Activated gamma-delta T cell treated with Interleukin-2 at 50 U/mL for 16 hours (primary cell): ENCODE measurements at places on chromosomes 1 and 21.
A peak's percentile ranks its signal among the peaks of the same experiment; 100 is the strongest.

- no peak for DNase-seq
Measured at GRCh38 chr1:45026446-45026845, 14.4 kb downstream of the UROD start.

GRCh38 chr1:2073382-2074230 is 23.4 kb downstream of the PRKCZ start:
- no peak for DNase-seq

- no peak for DNase-seq
Measured at GRCh38 chr1:36351227-36351977, 28.0 kb upstream of the EVA1B start.

- no peak for DNase-seq
Measured at GRCh38 chr1:242004751-242005495, 6.0 kb upstream of the MAP1LC3C start.

- no peak for DNase-seq
Measured at GRCh38 chr1:12677565-12677964, 33.7 kb downstream of the AADACL4 start.

GRCh38 chr1:173062150-173062938 is 11.6 kb upstream of the TNFSF18 start:
- DNase-seq, result no peak

DNA sequence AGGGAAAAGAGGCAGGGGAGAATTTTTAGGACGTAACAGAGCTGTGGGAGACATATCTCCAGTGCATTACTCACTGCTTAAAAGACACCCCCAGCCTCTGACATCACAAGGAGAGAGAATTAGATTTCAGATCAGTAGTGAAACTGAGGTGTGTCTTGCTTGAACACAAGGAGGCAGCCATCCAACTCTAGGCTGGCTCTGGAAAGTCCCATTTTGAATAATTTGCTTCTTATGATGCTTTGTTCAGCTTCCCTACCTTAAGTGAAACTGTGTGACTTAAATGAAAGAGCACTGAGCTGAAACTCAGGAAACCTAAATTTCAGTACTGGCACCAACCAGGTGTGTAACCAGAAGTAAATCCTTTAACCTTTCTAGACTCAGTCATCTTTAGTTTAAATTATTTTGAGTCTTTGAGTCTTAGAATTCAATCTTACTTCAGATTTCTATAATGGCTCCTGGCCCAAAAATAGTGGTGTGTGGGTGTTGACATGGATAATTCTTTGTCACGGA is 251.6 kb upstream of the SGIP1 start:
- DNase-seq, result peak; percentile 16

GRCh38 chr21:42616941-42617340 is 36.5 kb upstream of the PDE9A start:
- no peak for DNase-seq

DNA sequence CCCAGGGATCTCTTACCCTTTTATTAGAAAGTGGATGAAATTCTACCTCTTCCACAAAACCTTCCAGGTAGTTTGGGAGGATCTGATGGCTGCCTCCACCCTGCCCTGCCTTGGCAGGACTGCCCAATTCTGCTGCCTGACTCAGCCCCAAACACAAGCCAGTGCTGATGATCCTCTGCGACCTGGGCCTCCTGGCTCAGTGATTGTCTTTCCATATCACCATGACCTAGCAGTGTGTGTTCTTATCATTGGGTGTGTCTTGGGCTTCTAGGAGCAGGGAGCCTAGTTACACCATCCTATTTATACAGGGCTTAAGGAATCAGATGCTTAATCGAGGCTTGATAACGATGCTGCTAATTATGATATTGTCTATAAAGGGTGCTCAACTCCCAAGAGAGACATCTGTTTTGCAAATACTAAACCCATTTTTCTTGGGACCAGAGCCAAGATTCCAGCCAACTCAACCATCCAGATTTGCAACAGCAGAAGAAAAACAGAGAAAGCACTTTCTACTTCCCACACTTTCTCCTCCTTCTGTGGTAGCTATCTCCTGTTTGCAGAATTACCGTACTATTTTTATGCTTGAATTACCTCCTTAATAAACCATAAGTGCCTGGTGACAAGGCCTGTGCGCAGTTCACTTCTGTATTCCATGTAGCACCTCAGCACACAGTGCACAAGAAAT is 36.5 kb upstream of the KIF21B start:
- DNase-seq, result no peak

DNA sequence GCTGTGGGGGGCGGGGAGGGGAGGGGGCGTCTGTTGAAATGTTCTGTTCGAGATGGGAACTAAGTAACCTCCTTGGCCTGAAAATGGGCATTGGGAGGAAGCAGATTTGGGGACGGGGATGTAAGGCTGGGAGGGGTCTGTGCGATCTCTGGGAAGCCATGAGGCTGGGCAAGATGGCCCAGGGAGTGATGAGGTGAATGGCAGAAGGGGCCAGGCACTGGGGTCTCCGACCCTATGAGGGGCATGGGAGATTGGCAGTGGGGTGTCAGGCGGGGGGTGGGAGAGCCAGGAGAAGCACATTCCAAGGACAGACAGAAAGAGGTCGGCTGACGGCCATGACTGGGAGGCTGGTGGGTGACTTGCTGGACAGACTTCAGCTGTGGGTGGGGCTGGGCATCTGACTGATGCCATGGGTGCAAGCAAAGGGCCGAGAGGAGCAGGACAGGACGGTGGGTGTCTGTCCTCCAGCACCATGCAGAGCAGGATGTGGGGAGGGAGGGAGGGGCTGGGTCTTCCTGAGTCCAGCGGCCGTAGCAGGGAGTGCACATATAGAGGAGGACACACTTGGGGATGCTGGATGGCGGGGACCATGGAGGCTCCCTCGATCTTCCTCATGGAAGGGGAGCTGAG is 30.0 kb upstream of the COL18A1 start:
- DNase-seq, result no peak

DNA sequence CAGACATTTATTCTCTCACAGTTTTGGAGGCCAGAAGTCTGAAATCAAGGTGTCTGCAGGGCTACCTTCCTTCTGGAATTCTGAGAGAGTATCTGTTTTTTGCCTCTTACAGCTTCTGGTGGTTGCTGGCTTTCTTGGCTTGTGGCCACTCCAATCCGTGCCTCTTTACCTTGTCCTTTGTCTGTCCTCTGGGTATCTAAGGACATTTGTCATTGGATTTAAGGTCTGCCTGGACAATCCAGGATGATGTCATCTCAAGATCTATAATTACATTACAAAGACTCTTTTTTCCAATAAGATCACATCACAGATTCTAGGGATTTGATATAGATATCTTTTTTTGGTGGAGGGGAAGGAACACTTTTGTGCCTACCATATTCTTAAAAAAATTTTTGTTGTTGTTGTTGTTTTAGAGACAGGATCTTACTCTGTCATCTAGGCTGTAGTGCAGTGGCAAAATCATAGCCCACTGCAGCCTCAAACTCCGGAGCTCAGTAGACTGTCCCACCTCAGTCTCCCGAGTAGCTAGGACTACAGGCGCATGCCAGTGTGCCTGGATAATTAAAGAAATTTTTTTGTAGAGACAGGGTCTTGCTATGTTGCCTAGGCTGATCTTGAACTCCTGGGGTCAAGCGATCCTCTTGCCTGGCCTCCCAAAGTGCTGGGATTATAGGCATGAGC is 61.9 kb downstream of the XPR1 start:
- no peak for DNase-seq

DNA sequence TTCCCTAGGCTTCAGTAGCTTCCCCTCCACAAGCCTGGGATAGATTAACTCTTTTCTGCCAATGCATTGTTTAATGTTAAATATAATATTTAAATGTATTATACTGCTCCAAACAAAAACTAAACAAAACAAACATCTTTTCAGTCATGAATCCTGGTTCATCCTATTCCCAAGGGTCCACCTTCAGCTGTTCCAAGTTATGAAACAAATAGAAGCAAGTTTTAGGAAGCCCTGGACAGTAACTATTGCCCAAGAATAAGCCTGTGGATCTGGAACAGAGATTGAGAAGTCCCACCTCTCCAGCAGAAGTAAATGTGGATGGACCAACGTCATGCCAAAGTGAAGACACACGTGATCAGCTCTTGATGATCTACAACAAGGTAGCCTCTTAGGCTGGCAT is 408.1 kb downstream of the SETD4 start:
- DNase-seq, result no peak

GRCh38 chr1:9448132-9449109 is 90.8 kb upstream of the SLC25A33 start:
- DNase-seq, result no peak

DNA sequence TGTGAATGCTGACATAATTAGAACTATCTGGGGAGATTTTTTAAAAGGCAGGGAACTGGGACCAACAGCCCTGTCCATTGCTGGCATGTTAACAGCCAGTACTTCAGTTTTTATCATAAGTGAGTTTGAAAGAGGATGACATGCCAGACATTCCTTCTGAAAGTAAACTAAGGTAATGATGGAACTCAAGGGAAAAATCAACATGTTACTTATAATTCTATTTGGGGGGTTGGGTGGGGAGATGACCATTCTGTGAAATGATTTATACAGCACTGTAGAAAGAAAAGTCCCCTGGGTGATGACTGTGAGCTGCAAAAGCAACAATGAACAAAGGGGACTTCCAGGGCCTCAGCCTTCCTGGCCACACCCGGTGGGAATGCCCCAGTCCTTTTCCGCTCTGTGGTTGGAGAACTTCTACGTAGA is 5.4 kb upstream of the LAMC2 start:
- DNase-seq, result no peak

GRCh38 chr1:96999191-96999590 is 277.6 kb downstream of the PTBP2 start:
- no peak for DNase-seq

- no peak for DNase-seq
Measured at GRCh38 chr1:193104502-193104906, 710 bp downstream of the GLRX2 start.

GRCh38 chr1:214427871-214428277 is 123.5 kb downstream of the PTPN14 start:
- DNase-seq, result peak; percentile 48

GRCh38 chr1:117803318-117803717 is 126.1 kb downstream of the GDAP2 start:
- no peak for DNase-seq

DNA sequence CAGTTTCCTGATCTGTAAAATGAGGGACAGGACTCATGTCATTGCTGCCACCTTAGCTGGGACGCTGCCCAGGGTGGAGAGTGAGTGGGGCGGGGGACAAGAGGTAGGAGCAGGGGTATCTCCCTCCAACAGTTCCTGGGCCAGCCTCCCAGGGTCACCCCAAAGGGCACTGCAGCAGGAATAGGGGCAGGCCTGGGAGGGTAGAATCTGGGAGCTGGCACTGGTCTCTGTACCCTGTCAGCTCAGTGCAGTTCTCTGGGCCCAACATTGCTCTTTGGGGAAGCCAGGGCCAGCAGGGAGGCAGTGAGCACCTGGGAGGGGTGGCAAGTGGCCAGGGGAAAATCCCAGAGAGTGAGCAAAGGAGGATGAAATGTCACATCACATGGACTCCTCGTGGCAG is 55.8 kb downstream of the ELK4 start:
- DNase-seq, result no peak

- DNase-seq, result no peak
Measured at GRCh38 chr1:94801919-94802546, 18.1 kb upstream of the SLC44A3 start.

GRCh38 chr1:176576670-176577069 is 113.7 kb downstream of the PAPPA2 start:
- DNase-seq, result no peak

DNA sequence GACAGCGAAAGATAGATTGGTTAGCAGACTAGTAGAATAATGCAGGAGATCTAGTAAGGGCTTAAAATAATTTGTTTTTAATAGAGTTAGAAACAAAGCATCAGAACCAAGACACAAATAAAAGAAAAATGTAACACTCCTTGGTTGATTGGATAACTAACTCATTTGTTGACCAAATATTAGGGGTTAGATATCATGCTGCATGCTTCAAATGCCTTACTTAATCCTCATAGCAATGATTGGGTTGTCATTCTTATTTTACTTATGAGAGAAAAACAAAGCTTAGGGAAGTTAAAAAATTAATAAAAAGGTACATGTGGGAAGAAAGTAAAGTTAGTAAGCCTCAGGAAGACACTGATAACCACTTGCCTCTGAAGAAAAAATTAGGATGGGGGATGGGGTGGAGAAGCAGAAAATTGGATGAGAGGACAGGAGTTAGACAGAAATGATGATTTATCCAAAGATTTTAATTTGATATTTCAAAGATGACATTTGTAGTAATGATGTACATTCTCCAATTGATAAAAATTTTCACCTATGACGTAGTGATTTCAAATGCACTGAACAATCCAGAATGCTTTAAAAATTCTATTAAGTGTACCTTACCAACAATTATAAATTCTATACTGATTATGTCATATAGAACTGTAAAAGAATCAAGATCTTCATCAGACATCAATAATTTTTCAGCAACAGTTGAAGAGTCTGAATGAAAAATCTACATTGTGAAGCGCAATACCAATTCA is 374.7 kb downstream of the COL11A1 start:
- DNase-seq, result no peak

DNA sequence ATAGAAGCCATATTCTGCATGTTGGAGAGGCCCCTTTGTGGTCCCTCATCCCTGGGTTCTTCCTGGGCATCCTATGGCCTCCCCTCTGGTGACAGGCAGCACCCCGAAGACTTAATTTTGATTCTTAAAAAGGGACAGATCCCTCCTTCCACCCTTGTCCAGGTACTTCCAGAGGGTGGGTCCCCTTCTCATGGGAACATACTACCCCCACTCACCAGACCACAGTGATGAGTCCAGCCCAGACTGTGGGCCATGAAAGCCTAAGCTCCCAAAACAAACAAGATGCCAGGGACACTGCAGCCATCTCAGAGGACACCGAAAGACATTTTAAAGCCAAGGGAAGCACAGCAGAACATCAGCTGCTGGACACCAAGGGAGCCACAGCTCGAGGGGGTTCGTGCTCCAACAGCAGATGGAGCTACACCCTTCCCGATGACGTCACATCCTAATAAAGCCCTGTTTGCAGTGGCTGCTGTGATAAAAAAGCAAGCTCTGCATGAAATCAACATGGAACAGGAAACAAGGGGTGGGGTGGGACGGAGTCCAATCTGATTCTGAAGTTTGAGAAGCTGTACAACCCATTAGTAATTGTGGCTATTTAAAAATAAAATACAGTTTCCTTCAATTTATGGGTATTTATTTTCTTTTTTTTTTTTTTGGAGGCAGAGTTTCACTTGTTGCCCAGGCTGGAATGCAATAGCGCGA is 32.4 kb downstream of the GNB1 start:
- peak; percentile 10 for DNase-seq

DNA sequence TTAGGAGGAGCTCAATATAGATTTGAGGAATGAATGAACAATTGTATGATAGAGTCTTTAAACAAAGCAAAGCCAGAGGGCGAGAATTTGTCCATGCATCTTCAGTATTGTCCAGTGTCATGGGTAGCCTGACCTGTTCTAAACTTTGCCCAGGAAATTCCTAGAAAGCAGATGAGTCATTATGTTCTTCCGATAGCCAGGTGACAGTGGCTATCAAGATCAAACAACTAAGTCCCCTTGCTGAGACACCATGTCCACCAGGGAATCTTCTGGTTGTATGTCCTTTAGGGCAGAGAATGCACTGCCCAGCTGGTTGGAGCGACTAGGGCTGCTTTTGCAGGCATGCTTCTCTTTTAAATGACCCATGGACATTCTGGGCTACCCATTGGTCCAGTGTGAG is 1.8 kb upstream of the SLC26A9 start:
- DNase-seq, result no peak

GRCh38 chr21:9767592-9768375 is 753.6 kb upstream of the TPTE start:
- no peak for DNase-seq
